Effector CD4-positive, alpha-beta T cell (primary cell): ENCODE measurements at places on chromosomes 2 and 18.
A peak's percentile ranks its signal among the peaks of the same experiment; 100 is the strongest.

DNA sequence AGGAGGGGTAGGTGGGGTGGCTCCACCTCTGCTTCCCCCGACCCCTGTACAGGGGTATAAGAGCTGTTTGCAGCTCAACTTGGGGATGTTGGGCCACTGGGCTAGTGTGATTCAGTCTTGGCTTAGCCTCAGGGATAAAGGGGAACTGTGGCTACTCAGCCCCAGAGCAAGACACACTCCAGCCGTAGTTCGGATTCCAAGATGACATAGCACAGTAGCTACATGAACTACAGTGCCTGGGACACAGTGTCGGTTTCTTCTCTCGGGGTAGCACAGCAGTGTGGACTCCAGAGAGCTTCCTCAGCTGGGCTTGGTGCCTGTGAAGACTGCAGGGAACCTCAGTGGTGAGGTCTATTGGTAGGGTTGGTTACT, 21.1 kb downstream of the CARF start:
- DNase-seq, result no peak

DNA sequence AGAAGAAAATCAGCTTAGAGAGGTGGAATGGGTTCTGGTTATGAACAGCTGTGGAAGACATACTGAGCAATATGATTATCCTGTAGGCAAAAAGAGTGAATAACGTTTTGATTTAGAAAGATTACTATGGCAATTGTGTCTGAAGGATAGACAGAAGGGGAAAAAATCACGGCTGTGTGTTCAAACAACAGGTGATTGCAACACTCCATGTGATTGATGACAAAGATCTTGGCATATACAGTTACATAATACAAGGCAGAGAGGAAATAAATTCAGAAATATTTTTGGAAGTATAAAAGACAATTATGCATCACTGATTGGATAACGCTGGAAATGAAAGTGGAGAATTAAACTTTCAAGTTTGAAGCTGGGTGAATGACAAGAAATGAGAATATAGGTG, 58.5 kb upstream of the KCNJ3 start:
- DNase-seq, result no peak

- DNase-seq, result no peak
Observed at GRCh38 chr2:149331023-149331400, 625 bp downstream of the LYPD6 start.

DNA sequence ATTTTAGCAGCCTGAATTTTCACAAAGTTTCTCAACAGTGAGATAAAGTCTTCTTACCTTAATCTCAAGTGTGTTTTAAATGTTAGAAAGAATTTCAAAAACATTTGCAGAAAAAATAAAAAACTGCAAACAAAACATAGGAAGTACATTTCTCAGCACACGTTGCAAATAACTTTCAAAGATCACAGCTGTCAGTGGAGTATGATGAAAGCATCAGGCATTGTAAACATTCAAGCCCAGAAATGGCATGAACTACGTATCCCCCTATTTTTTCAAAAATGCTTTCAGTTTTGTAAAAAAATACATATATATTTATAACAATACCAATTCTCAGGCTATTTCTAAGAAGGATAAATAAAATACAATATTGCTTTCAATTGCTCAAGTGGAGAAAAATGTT, 320.6 kb upstream of the TFPI start:
- no peak for DNase-seq

DNA sequence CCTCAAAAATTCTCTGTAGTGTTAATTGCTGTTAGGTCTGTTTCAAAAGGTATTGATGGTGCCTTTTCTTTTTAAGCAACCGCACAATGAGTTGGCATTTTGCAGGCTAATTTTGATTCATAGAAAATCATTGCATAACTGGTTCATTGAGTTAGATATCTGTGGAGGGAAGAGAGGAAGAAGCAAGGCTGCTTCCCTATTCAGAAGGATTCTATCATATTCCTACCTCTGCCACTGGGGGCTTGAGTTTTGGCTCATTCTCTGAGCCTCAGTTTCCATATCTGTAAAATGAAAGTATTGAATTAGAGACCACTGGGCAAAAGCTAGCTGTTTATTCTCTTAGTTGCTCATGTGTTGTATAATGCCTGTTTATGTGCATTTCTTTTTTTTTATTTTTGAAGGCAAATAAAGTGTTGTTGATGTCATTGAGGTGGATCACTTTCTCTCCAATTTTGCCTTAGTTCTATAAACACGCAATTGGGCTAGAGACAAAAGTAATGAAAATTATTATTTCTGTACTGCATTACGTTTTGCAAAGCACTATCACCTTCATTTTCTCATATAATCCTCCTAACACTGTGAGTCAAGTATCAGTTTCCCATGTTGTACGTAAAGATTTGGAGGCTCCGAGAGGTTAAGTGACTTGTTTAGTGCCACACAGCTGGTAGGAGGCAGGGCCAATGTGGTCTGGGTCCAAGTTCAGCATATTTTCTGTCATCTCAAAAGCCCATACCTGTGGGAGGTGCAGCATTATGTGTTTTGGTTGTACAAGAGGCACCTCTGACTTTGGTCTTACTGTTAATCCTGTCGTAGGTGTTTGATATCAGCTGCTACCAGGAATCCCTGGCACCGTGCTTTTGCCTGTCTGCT, 5.9 kb downstream of the TRIB2 start:
- no peak for DNase-seq

DNA sequence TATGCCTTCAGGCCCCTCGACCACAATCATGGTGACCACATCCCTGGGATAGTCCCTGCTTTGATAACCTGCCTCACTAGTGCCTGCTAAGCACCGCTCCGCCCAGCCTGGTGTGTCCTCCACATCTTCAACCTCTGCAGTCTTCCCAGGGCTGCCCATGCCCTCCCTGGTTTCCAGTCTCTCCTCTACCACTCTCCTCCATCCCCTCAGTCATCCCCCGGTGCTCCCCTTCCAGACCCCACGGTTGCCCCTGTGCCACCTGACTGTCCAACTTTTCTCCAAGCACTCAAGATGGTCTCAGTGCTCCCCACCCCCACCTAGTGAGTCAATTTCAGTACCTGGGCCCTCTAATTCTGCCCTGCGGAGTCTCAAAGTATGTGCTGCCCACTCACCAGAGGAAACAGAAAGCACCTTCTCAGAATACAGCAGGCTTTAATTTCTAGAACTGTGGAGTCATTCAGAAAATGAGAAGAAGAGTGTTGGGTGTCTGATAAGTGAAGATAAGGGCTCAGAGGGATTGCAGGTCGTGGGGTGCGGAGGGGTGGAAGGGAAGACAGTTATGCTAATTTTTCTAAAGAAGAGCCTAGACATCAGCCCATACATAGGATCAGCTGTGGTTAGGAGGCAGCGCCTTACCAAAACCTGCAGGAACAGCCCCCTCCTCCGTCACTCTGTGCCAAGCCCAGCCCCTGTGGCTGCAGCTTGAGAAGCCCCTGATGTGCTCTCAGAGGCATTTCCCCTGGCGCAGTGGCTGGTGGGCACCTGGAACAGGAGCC, 53.6 kb upstream of the CAB39 start:
- no peak for DNase-seq

DNA sequence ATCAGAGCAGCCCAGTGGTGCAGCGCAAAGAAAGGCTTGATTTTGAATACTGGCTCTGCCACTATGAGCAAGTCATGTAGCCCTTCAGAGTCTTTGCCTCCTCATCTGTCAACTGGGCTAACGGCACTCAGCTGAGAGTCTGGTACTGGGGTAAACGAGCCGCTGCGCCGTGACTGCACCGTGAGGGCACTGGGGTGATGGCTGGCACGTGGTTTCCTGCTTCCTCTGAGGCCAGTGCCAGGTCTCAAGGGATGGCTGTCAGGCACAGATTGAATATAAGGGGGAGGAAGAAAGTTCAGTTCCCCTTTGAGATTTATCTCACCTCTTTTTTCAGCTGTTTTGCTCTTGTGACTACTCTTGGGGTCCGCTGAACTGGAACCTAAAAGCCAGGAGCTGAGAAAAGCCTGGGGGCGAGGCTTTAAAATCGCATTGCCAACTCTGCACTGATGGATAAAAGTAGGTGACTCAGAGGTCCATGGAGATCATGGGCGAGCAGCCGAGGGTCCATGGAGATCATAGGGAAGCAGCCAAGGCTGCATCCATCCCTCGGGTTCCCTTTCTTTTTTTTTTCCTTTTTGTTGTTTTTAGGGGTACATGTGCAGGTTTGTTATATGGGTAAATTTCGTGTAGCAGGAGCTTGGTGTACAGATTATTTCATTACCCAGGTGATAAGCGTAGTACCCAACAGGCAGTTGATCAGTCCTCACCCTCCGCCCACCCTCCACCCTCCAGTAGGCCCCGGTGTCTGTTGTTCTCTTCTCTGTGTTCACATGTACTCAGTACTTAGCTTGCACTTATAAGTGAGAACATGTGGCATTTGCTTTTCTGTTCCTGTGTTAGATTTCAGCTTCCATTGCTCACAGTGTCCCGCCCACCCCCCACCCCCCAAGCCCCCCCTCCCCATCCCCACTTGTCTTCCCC, 114.3 kb downstream of the SPP2 start:
- peak; percentile 49 for DNase-seq

DNA sequence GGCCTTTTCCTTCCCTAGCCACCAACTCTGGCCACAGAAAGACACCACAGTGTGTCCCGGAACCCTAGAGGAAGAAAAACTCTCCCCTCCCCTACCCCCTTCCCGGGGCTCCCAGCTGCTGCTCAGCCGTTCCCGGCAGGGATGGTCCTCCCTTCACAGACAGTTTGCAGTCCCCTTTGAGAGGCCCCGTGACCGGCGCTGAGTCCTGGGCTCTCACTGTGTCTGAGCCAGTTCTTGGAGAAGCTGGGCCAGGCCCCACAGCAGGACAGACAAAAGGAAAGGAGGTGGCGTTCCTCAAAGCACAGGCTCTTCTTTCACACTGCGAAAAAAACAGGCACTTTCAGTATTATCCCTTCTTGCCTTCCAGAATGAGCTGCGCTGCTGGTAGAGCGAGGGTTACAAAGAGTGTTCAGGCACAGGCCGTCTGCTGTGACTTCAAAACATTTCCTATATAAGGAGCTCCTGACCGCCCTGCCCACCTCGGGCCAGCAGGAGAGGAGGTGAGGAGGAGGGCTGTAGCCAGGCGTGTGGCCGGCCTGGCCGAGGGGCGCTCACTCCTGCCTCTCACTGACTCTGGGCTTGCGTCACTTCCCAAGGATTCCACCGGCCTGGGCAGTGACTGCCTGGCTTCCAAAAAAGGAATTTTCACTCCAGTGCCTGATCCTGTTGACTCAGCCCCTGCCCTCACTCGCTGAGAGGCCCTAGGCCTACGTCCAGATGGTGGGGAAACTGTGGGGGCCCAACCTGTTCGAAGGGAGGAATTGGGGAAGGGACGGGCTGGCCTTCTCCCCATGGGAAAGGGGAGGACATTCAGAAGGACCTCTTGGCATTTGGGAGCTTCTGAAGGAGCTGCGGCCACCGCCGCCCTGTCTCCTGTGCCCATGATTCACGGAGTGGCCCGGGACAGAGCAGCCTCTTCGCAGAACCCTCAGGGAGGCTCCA, 24.9 kb downstream of the CIDEA start:
- no peak for DNase-seq

GRCh38 chr2:11870064-11870463, 123.6 kb downstream of the LPIN1 start:
- DNase-seq, result no peak

DNA sequence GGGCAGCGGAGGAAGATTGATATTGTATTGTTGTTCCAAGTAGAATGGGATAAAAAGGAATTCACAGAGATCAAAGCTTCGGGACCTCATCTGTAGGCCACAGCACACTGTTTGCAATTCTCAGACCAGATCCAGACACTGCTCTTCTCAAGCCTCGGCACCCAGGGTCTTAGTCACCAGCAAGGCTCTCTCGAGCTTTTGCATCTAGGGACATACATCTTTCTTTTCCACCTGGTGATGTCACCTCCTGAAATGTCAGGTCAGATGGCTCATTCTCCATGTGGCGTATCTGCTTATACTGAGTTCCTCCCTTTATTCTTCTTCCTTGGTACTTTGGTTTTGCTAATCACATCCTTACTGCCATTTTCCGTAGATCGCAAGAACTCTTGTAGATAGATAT, 42.9 kb upstream of the SNTG2 start:
- no peak for DNase-seq

GRCh38 chr2:25194576-25195122, 26.3 kb upstream of the POMC start:
- no peak for DNase-seq

GRCh38 chr2:96808176-96808837, 7.8 kb upstream of the CNNM3 start:
- no peak for DNase-seq

GRCh38 chr2:146228466-146229058, 1616.3 kb upstream of the ACVR2A start:
- DNase-seq, result no peak

DNA sequence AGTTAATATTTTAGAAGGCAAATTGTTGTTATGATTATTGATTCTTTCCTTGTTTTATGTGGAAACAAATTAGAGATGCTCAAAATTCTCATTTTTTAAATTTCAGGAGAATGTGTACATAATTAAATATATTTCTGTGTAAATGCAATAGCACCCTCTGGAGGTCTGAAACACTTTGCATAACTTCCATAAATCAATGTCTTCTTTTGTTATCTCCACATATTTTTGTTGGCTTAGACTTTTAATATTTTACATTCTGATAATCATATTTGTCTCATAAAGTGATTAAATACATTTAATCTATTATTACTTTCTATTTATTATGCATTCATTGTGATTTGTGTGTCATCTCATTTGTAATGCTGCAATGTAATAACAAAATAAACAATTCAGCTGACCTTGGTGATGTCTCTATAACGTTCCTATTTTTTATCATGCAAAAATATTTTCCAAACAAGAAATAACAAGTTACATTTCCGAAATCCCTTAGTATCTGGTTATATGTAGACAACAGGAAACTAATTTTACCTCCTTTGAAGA, 201.8 kb upstream of the GALNT5 start:
- DNase-seq, result no peak

GRCh38 chr2:16117791-16118610, 177.7 kb downstream of the MYCN start:
- no peak for DNase-seq

- no peak for DNase-seq
Observed at GRCh38 chr2:61962095-61962984, 56.9 kb downstream of the COMMD1 start.

- DNase-seq, result no peak
Observed at GRCh38 chr2:164896634-164897355, 55.2 kb upstream of the COBLL1 start.

DNA sequence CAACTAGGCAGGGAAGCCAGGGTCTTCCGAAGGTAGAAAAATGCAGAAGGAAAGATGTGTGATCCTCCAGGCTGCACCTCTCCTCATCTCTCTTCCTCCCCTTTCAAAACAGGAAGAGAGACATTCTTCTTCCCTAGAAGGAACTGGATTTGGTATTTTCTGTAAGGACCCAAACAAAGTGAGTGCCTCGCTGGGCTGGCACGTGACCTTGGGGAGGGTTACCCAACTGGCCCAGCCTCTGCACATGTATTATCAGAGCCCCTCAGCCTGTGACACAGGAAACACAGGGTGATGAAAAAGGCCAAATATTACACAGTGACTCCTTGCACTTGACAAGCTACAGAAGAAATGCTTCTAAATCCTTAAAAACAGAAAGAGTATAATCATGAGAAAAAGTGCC, 2.3 kb downstream of the HJURP start:
- DNase-seq, result no peak
